ENCODE measurements at places on chromosomes 3 and 15. TPM values are rescaled to one million over a fixed set of nuclear protein-coding genes. Genes with fewer than 3 reads are reported as not detected.

Gene ZNF860
- total RNA-seq, result 3.4 TPM

DNA sequence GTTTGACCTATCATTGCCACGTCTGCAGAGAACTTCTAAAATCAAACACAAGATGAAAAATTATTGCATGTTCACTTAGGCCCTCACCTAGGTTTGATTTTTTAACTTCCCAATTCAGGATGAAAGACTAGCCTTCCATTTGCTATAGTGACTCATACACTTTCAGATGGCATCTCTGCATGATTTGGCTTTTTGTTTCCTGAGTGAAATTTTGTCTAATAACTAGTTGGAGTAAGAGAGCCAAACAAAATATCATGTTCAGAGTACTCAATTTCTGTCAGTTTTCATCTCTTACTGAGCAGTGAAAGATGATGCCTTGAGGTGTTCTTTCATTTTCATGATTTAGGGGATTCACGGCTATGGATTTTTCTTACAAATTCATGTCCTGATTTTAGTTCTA lies 122.9 kb downstream of the NSUN3 start:
- no peak for DNase-seq

Gene MEGF11
- not detected for total RNA-seq

GRCh38 chr3:49877716-49878115 lies 8.0 kb upstream of the CAMKV start:
- no peak for DNase-seq

DNA sequence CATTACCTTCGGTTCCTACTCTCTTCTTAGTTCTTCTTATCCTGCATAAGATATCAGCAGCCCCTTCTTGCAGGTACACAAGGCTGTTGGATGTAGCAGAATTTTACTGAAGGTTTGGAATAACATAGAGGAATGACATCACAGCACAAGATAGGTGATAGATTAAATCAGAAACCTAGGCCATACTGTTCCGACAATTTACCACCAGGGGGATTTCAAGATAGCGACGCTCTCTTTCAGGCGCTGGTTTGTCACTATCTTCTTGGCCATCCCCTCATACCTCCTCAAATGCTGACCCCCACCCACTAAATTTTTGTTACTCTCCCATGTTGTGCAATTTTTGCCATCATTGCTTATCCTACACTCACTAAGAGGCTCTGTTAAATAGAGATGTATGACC lies 3.5 kb downstream of the SIDT1 start:
- DNase-seq, result no peak

Data from dermis blood vessel endothelial cell (primary cell).